ENCODE measurements at places on chromosomes 12 and 14. TPM values are rescaled to one million over a fixed set of nuclear protein-coding genes. Genes with fewer than 3 reads are reported as not detected.

DNA sequence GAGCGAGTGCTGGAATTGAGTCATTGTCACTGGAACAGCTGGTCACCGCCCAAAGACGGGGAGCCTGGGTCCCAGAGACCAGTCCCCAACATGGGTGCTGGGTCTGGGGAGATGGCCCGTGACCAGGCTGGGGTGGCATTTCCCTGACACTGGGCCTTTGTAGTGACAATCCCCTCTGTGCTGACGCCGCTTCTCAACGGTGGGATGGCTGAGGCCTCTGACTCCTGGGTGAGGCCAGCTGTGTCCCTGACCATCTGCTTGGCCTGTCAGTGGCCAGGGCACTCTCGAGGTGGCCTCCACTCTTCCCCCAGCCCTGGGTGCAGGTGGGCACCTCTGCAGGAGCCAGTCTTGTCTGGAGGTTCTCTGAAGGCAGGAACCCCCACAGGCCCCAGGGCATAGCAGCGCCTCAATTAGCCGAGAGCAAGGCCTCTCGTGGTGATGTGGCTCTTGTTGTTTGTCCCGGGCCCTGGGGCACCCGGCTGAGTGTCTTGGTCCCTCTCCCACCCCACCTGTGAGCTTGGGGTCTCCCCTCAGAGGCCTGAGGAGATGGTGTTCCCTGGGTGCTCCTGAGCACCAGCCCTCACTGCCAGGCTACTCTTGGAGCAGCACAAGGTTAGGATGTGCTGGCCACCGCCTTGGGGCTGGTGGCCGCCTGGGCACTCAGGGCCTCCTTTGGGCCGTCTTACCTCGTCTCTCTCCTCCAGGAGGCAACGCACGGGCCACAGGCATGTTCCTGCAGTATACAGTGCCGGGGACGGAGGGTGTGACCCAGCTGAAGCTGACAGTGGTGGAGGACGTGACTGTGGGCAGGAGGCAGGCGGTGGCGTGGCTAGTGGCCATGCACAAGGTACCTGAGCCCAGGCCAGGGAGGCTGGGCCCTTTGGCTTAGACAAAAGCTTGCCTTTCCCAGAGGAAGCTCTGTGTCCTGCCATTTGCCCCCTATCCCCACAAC, 16.6 kb downstream of the ZFYVE21 start:
- H3K27me3 ChIP-seq = no peaks in the 10 kb centered on the region
- peaks cover 75% of the 10 kb centered on the region for H3K36me3 ChIP-seq
- H3K4me1 ChIP-seq = peaks cover 32% of the 10 kb centered on the region
- H3K27ac ChIP-seq = no peak overlapping the region

- DNase-seq = no peak
- no peak overlapping the region for H3K27ac ChIP-seq
- H3K4me3 ChIP-seq = no peak overlapping the region
- no peaks in the 10 kb centered on the region for H3K36me3 ChIP-seq
These were observed 57.9 kb upstream of the CCDC91 start for GRCh38 chr12:28132398-28132797.

GRCh38 chr12:77324416-77324762, 259.0 kb upstream of the E2F7 start:
- peaks cover 9% of the 10 kb centered on the region for H3K27me3 ChIP-seq
- H3K4me3 ChIP-seq = peak overlapping the region; percentile 59
- H3K36me3 ChIP-seq = no peaks in the 10 kb centered on the region

- no peaks in the 10 kb centered on the region for H3K36me3 ChIP-seq
- H3K4me1 ChIP-seq = peaks cover 9% of the 10 kb centered on the region
- no peak for DNase-seq
- H3K4me3 ChIP-seq = no peak overlapping the region
These were observed 193.9 kb upstream of the C14orf180 start for GRCh38 chr14:104385531-104386101.

Gene PLXNC1
- 6.9 TPM for total RNA-seq

Gene SIX6
- total RNA-seq = not detected

Gene LGR5
- total RNA-seq = 0.34 TPM

- H3K36me3 ChIP-seq = no peaks in the 10 kb centered on the region
- H3K27me3 ChIP-seq = no peaks in the 10 kb centered on the region
- DNase-seq = no peak
- no peak overlapping the region for H3K4me3 ChIP-seq
- no peak overlapping the region for H3K27ac ChIP-seq
- H3K4me1 ChIP-seq = peaks cover 15% of the 10 kb centered on the region
These were observed 119.2 kb downstream of the NAV3 start for GRCh38 chr12:77949943-77950342.

- DNase-seq = no peak
- H3K4me3 ChIP-seq = no peak overlapping the region
- peaks cover 71% of the 10 kb centered on the region for H3K4me1 ChIP-seq
These were observed 6.8 kb downstream of the PLEKHG3 start for GRCh38 chr14:64711039-64711438.

Gene CCDC175
- total RNA-seq = not detected

DNA sequence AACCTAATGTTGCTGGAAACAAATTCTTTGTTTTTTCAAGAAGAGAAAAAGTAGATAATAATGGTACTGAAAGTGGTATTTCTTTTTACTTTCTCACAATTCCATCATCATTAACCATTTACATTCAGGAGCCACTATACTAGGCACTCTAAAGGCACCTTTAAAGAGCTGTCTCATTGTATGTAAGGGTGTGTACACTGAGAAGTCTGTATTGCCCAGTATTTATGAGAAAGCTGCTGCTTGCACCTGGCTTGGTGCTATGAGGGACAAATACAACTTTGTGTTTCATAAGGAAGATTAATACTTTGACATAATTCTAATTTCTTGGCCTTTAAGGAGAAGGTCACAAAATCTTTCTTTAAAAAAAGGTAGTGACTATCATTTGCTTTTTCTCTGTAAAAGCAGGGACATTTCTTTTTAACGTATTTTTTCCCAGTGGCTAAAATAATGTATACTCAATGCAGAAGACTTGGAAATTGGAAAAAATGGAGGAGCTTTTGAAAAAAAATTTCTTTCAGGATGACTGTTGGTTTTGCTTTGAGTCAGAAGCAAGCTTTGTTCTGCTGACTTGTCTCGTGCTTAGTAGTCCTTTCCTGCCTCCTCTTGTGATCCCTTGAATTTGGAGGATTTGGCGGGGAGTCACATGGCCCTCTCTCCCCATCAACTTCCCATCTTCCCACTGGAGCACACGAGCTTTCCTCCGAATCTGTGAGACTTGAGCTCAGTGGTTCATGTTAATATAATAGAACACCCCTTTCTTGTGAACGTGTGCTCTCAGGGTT, 50.1 kb downstream of the RASSF3 start:
- H3K4me1 ChIP-seq = peaks cover 81% of the 10 kb centered on the region
- H3K27ac ChIP-seq = no peak overlapping the region

Measured in esophagus muscularis mucosa (tissue), 4 donors.